Large intestine (tissue), 12 donors: ENCODE measurements at places on chromosomes 11 and 22.
A peak's percentile ranks its signal among the peaks of the same experiment; 100 is the strongest.

GRCh38 chr11:111018566-111018965, 227.0 kb upstream of the POU2AF2 start:
- DNase-seq = no peak

DNA sequence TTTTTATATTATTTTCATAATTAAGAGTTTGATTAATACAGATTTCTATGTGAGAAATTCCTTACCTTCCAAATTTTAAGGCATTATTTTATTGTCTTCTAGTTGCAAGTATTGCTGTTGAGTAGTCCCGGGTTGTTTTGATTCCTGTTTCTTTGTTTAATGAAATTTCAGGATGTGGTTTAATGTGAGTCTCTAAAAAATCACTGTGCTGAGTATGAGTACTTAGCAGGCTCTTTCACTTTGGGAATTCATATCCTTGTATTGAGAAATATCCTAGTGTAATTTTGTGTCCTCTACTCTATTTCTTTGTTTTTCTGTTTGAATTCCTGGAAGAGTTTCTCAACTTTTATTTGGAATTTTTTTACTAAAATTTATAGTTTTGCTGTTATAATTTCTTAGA, 113.2 kb downstream of the TMEM135 start:
- no peak for DNase-seq

DNA sequence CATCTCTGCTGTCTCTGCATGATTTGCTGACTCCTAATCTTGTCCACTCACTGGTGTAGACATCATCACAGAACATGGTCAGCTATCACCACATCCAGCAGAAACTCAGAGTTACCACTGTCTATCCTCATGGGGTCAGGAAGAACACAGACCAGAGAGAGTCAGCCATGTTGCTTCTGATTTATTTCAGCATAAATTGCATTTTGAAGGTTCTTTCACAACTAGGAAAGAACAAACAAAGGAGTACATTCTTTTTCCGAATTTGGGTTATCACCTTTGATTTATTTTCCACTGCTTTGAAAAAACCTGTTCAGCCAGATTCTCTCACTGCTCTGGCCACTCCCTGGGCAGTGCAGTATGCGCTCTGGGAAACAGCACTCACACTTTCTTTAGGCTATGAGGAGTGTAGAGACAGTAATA, 172.0 kb upstream of the MTMR2 start:
- DNase-seq = peak; percentile 73

- DNase-seq = peak; percentile 73
Measured at GRCh38 chr11:11178671-11179638, 174.1 kb downstream of the CSNK2A3 start.

DNA sequence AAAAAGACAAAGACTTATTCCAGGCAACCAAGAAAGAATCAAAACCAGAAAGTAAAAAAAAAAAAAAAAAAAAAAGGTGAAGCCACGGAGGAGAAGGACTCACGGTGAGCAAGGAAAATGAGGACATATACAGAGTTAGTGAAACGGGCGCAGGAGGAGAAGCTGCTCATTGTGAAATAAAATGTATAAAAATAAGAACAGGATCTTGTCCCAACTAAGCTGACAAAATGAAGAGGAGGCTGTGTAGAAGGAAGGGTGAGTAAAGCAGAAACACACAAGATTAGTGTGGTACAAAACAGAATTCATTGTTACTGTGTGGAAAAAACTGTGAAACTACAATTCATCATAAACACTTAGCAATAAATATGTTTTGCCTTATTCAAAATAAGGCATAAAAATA, 7.6 kb downstream of the IL17REL start:
- DNase-seq = no peak

DNA sequence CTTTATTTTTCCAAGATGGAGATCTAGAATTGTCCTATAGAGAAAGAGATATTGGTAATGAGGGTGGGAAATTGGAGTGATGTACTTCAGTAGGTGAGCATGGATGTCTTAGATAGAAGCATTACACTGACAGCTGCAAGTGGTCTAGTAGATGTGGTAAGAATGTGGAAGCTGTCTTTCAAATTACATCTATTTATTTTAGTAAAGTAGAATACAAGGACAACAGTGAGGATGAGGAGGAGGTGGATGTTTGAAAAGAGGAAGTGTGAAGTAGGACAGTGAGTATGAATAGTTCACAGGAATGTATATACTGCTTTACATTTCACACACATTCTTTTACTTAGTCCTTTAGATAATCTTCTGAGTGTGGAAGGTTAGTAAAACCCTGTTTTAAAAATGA, 64.2 kb downstream of the HIPK3 start:
- DNase-seq = no peak

DNA sequence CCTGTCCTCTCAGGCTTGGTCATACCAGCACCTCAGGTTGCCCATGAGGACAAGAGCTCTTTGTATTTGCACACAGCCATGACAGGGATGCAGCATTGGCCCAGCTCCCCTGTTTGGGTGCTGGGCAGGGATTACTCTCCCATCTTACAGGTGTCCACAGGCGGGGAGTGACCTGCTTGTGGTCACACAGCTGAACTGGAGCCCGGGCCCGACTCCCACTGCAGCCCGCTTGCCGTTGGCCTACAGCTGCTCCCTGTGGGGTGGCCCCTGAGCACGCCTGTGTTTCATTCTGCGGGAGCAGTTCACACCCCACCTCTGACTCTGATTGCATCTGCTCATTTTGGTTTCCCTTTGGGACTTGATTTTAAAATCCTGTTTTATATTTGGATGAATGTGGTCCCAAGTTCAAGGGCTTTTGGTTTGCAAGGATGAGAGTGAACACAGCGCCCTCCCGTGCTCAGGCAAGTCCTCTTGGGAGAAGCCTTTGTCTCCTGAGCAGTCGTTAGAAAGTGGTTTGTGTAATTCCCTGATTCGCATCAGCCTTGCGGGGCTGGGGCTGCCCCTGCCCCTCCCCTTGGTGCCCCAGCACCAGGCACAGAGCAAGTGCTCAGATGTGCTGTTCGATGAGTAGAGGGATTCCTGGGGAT, 9.3 kb downstream of the PICK1 start:
- no peak for DNase-seq

GRCh38 chr11:47157805-47158204, 18.9 kb downstream of the ARFGAP2 start:
- no peak for DNase-seq

DNA sequence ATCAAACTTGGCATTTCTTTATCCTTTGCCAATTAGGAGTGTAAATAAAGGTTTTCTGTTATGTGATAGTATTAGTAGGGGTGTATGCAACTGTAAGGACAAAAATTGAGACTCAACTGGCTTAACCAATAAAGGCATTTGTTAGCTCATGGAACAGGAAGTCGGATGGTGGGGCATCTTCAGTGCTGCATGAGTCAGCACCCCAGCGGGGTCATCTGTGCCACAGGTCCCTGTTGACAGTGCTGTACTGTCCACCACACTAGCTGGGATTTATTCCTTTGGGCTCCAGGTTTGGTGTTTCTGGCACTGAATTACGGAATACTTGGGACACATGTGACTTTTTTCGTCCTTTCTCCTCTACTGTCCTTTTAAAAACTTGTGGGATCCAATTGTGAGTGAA, 86.0 kb downstream of the PPP6R3 start:
- DNase-seq = no peak

GRCh38 chr11:66291706-66292542, at the start of gene TMEM151A:
TSS of gene TMEM151A (plus strand) at chr11:66291894. CDS start at chr11:66292014, 120 bp downstream.
- no peak for DNase-seq

DNA sequence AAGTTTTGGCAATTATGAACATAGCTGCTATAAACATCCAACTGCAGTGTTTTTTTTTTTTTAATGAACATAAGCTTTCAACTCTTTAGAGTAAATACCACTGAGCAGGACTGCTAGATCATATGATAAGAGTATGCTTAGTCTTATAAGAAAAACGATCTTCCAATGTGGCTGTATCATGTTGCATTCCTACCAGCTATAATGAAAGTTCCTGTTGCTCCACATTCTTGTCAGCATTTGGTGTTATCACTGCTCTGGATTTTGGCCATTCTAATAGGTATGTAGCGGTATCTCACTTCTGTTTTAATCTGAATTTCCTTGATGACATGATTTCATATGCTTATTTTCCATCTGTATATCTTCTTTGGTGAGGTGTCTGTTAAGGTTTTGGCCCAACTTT, 50.4 kb downstream of the PDGFD start:
- DNase-seq = no peak

GRCh38 chr11:68956142-68956541, 24.6 kb downstream of the MRGPRD start:
- no peak for DNase-seq

- no peak for DNase-seq
Measured at GRCh38 chr11:64627371-64627770, 36.4 kb downstream of the SLC22A12 start.

DNA sequence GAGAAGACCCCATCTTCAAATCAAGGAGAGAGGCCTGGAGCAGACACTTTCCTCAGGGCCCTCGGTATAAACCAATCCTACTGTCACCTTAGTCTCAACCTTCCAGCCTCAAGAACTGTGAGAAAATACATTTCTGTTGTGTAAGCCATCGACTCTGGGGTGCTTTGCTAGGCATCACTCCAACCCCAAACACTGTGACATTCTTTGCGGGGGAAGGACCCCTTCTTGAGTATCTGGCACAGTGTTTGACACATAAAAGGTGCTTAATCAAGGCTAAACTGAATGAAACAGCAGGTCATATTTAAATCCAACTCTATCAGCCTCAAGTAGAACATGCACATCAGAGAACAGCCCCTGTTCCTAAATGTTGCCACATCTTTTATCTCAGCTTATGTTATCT, 558.1 kb downstream of the INSC start:
- no peak for DNase-seq

- no peak for DNase-seq
Measured at GRCh38 chr11:117868815-117869561, 7.5 kb downstream of the FXYD6 start.

- DNase-seq = no peak
Measured at GRCh38 chr11:38156495-38157146, 1558.6 kb upstream of the RAG2 start.

DNA sequence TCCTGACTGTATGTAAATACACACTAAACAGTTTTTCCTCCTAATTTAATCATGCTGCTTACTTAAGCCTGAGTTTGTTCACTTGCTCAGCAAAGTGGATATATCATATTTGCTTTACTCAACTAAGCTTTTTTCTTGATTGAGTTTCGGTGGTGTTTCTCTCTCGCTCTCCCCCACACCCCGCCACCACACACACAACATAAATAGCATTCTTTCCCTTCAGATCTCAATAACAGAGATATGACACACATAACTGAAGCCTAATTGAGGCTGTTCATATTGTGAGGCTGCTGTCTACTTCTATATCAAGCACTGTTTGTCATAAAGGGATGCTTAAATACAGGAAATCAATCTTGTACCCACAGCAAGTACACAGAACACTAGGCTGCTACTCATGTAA, 364.9 kb downstream of the FAT3 start:
- no peak for DNase-seq

DNA sequence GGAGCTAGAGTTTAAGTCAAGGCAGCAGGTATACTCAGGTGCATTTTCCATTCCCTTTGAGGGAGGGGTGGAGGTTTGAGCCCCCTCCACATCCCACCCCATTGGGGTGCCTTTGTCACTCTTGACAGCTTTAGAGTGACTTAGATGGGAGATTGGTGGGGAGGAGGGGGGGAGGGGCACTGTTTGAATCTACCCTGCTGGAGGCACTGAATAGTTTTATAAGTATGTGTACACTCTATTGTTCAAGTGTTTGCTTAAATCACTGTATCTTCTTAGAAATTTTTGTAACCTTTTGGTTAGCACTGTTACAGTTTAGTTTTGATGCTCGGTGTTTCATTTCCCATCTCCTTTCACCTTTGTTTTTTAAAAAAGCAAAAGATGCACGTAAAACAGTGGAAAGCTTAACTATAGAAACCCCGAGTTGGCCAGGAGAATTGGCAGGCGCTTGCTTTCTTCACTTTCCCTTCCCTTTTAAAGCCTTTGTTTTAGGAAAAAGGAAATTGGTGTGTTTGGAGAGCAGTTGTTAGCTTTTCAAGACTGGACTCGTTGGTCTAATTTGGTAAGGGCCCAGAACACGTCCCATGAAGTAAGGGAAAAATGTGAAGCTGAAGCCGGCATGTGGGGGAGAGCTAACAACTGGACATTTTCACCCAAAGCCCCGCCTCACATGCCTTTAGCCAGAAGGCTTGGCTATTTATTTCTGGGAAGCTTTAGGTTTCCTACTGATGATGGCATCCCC, 42.8 kb downstream of the TNRC6B start:
- no peak for DNase-seq

DNA sequence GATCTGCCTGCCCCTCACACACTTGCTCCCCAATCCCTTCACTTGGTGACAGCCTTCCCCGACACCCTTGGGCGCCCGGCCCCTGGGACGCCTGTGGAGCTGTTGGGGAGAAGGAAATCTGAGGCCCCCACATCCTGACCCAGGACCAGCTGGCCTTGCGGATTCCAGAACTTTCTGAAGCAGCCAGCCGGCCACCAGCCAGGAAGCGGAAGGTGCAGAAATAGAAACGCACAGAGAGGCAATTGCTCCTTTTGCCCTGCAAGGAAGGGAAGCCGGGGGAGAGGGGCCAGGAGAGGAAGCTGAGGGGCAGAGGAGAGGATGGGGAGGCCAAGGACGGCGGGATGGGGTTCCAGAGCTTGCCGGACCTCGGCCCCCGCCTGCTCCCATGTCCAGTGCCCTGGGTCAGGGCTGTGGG, 66.7 kb upstream of the LINC01488 start:
- DNase-seq = no peak

GRCh38 chr11:76885390-76886097, 24.8 kb downstream of the ACER3 start:
- no peak for DNase-seq

GRCh38 chr11:19079643-19080440, 19.3 kb upstream of the MRGPRX2 start:
- DNase-seq = no peak
